Fibroblast of mammary gland (primary cell): ENCODE measurements at places on chromosomes 6 and 20.
A peak's percentile ranks its signal among the peaks of the same experiment; 100 is the strongest.

DNA sequence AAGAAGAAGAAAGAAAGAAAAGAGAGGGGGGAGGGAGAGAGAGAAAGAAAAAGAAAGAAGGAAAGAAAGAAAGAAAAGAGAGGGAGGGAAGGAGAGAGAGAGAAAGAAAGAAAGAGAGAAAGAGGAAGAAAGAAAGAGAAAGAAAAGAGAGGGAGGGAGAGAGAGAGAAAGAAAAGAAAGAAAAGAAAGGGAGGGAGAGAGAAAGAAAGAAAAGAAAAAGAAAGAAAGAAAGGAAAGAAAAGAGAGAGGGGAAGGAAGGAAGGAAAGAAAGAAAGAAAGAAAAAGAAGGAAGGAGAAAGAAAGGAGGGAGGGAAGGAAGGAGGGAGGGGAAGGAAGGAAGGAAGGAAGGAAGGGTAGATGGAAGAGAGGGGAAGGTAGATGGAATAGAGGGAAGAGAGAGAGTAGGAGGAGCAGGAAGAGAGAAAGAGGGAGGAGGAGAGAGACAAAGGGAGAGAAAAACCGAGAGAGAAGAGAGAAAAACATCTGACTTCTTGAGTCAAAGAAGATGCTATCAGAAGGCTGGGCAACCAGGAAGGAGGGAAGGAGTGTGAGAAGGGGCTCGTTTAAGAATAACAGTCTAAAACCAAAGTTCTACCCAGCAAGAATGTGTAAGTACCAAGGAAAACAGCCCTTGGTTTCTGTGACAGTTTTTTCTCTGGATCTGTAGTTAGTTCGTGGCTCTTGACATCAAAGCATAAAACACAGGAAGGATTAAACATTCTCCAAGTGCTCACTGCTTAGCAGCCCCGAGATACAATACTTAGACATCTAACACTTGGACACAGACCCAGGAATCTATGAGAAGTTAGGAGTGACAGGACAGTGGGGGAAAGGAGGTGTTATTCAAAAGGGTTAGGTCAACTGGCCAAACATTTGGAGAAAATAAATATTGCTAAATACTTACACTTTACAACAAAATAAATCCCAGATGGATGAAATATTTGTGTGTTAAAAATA, 131.9 kb upstream of the STMND1 start:
- peak; percentile 20 for DNase-seq

DNA sequence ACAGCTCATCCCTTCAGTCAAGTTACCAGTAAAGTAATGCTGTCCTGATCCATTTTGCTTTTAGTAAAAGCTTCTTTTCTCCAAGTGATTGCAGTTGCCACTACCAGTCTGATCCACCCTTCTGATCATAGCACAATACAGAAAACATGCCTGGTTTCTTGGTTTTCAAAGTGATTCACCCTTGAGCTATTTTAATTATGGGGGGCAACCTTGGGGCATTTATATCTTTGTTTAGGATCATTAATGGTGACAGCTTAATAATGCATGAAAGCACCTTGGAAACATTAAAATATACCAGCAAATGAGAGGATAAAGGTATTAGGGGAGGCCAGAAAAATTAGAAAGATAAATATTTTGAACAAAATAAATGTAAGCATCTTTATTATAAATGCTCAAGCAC, 38.4 kb downstream of the LRRC1 start:
- DNase-seq: no peak

- no peak for DNase-seq
Observed at GRCh38 chr6:43914272-43915147, 144.5 kb downstream of the VEGFA start.

DNA sequence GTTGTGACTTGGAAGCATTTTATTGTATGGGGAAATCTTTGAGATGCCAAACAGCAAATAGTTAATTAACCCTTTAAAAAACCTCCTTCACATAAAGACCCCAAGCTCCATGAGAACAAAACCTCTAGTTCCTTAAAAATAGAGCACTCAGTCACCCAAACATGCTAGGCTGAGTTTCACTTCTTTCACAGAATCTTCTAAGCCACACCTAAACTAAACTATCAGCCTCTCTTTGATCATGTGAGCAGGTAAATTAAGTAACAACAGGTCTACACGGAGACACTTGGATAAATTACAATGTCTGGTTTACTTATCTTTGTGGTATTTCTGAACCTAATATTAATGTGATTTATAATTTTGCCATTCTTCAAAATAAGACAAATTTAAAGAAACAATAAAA, 205.2 kb upstream of the MARCKS start:
- DNase-seq: no peak

GRCh38 chr6:84260926-84261325, 33.5 kb upstream of the CEP162 start:
- DNase-seq: peak; percentile 24
